ENCODE measurements at places on chromosomes 11 and 22.
A peak's percentile ranks its signal among the peaks of the same experiment; 100 is the strongest.

- no peak for DNase-seq
Measured at GRCh38 chr22:29626497-29627195, 23.2 kb downstream of the NF2 start.

DNA sequence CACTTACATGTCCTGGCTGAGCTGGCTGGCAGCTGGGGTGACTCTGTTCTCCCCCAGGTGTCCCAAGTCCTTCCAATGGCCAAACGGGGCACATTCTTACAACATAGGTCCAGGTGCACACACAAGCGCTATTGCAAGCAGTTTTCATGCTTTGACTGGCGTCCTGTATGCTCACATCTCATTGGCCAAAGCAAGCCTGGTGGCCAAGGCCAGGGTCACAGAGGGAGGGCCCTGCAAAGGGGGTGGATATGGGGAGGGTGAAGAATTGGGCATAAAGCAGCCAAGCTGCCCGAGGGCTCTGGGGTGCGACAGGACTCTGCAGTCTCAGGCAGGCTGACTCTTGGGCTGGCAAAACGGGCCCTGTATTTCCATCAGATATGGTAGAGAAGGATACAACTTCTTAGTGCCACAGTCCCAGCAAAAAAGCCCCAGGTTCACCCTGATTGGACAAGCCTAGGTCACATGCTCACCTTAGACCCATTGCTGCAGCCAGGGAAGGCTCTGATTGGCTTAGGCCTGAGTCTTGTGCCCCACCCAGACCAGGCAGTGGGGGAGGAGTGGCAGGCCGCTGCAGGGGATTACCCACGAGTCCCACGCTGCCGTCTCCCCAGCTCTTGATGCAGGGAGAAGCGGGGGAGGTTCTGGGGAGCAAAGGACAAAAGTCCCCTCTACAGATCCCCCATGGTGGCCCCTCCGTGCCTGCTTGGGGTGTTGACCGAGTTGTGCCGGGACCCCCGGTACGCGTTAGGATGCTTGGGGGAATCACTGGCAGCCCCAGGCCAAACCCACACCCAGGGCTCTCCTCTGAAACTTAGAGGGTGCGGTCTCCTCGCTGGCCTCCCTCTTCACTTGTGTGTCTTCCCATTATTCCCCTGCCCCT, 110.8 kb downstream of the ARHGAP8 start:
- DNase-seq, result no peak

DNA sequence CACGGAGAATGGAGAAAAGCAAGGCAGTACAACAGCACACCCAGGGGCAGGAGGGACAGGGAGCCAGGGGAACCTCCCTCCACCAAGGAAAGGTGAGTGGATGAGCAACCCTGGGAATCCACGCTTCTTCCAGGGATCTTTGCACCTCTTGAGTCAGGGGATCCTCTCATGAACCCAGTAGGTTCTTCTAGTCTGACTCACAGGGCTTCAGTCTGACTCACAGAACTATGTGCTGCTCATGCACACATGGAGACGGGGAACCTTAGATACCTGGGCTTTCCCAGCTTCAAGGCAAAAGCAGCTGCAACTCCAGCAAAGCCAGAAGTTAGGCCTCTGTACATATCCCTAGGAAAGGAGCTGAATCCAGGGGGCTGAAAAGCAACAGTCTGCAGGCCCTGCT, 1021.4 kb upstream of the TENM4 start:
- DNase-seq, result no peak

DNA sequence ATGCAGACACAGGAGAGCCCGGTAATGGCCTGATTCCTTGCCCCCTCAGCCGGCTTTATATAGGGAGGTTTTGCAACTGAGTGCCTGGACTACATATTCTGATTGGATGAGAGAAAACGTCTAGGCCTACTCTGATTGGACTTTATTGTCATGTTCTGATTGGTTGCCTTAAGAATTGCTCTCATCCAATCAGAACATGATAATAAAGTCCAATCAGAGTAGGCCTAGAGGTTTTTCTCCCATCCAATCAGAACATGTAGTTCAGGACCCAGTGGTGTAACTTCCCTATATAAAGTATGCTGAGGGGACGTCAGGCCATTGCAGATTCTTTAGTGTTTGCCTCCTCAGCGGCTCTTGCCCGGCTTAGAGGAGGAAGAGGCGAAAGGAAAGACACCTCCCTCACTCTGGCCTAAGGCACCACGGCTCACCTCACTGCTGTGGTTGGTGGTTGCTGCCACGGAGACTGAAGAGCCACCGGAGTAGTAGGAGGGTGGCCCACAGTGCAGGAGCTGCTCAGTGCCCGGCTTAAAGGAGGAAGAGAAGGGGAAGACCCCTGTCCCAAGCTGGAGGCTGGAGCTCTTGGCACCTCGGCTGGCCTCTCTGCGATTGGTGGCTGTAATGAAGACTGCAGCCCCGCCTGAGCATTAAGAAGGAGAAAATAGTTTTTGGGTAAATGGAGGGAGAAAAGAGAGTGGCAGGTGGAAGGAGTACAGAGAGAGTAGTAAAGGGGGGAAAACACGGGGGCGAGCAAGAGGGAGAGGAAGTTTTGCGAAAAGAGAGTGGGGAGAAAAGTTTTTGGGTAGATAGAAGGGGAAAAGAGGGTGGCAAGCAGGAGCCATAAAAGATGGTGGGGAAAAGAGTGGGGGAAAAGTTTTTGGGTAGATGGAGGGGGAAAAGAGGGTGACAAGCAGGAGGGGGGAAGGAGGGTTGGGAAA, 116.7 kb upstream of the SERPIND1 start:
- no peak for DNase-seq

GRCh38 chr11:57111619-57112018, 70.1 kb upstream of the LRRC55 start:
- no peak for DNase-seq

DNA sequence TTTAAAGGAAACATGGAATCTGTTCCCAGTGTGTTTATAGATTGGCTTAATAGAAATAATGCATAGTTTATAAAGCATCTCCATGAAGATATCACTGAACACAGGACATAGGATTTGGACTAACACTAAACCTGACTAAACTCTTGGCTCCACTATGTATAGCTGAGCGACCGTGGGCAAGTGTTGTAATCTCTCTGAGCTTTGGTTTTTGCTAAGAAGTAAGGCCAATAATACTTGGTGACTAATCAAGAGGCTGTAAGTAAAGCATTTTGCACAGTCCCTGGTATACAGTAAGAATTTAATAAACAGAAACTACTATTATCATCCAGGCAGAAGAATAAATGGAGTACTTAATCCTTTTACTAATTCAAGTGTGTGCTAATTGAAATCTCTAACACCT, 125.5 kb upstream of the MTMR2 start:
- DNase-seq, result no peak

DNA sequence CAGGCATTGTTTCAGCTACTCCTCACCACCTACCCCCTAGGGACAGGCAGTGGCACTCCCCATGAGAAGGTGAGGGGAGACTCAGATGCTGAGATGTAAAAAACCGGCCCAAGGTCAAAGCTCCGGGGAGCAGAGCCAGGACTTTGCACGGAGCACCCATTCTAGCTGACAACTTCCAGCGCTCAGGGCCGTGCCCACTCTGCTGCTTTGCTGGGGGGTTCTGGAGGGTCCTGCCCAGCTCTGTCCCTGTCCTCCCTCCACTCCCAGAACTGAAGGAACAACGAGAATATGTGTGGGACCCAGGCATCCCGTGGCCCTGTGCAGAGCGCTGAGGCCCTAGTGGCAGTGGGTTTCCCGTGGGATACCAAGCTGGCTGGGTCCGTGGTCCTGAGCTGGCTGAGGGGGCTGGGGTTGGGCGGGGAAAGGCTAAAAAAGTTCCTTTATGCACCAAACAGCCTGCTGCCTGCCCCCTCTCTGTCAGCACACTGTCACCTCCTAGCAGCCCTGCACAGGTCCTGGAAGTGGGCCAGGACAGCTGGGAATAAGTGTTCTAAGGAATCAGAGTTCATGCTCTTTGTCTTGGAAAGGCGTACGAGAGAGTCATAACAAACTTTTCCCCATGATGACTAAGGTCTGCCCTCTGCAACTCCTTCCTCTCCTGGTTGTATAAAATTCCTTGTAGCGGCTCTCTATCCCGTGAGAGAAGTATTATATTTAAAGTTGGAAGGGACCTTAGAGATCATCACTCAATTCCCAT, 1.9 kb downstream of the MS4A10 start:
- peak; percentile 29 for DNase-seq

DNA sequence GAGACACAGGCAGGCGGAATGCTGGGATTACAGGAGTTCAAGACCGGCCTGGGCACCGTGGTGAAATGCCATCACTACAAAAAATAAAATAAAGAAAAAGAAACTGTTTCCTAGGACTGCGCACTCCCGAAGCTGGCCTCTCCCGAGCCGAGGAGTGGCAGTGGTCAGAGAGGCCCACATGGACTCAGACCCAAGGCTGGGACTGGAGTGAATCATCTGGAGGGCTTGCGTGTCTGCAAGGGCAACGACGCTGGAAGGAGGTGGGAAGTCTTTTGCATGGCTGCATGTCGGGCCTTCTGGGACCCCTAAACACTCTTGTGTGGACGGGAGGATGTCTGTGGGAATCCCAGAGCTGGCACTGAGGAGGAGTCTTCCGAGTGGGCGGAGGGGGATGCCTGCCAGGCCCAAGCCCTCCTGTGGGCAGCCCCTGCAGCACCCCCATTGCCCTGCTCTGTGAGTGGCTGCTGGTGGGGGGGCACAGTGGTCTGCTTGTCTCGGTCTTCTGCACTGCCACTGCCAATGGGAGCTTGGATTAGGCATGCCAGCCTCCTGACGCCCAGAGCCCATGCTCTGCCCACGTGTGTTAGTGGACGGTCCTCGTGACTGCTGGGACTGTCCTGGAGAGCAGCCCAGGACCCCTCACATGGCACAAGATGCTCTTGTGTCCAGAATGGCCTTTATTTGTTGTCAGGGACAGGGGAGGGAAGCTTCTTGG, 1.8 kb upstream of the AP2A2 start:
- DNase-seq, result no peak

GRCh38 chr11:68908273-68908672, 4.6 kb downstream of the IGHMBP2 start:
- DNase-seq, result no peak

DNA sequence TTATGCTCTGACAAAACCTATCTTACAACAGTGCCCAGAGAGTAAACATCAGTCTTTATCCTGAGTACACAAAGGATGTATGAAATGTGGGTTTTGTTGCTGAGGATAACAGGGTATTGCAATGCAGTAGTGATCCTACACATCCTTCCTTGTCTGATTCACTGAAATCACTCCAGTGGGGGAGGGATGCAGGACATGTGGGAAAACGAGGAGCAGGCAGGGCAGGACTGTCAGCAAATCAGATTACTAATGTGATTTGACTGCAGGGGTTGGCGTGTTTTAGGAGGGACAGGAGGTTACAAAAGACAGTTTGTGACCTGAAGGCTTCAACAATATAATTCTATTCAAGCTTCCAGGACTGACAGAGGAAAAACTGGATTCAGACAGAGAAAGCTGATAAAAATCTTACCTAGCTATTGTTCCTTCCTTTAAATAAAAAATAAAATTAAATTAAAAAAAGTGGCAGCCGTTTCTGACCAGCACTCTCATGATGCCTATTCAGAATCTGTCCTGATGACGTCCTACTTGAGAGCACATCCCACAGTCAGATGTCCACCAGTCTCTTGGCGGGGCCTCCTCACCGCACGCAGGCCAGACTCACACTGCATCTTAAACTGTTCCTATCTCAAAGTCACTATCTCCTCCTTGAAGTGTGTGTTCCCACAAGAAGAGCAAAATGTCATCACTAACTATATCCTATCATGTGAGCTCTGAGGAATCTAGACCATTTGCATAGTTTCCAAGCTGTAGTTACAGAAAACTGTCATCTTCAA, 50.6 kb upstream of the MN1 start:
- no peak for DNase-seq

- DNase-seq, result no peak
Measured at GRCh38 chr22:35708453-35708852, 9.2 kb upstream of the APOL5 start.

DNA sequence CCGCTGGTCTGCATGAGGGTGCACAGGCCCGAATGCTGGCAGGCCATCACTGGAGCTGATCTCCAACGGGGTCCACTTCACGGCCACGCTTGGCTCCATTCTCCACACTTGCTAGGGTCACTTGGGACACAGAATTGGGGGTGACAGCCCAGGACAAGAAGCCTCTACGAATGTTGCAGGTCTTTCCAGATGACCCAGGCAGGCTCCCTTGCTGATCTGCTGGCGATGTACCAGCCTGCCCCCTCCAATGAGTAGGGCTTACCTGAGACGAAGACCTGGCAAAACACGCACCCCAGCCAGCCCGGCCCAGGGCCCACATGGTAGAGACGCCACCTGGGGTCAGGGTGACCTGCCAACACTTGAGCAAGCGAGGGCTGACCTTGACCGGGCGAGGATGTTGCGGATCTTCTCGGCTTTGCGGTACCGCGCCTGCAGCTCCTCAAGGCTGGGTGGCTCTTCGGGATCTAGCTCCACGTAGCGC, 44.9 kb downstream of the C11orf58 start:
- no peak for DNase-seq

DNA sequence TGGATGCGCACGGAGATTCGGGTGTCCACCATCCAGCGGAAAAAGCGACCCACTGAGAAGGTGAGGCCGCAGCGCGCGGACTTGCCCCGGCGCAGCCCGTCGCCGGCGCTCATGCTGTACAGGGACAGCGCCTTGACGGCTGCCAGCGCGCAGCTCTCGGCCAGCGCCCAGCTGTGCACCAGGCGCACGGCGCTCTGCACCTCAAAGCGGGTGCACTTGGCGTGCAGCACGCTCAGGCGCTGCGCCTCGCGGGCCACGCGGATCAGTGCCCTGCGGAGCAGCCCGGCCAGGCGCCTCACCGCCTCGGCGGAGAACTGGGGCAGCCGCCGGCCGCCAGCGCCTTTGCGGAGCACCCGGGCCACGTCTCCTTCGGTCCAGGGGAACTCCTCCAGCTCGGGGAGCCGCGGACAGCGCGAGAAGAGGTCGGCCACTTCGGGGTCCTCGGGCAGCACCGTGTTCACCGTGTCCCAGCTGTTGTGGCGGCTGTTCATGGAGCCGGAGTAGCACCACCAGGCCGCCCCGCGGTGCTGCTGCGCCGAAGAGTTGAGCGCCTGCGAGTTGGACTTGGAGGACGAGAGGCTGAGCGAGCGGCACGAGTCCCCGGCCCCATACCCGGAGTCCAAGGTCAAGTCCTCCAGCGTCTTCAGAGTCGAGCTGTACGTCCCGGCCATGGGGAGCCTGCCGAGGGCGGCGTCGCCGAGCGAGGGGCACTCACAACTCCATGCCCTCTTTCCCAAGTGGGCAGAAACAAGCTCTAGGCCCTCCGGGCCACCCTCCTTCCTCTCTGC, 703 bp downstream of the ABTB2 start:
- no peak for DNase-seq

GRCh38 chr22:21710156-21710555, 25.4 kb downstream of the YPEL1 start:
- DNase-seq, result no peak

All from NCI-H1694 treated with DMSO at 0.1 percent for 48 hours (cell line).